ENCODE measurements at places on chromosomes 12 and 14.

- DNase-seq: no peak
Measured at GRCh38 chr12:59386236-59386635, 209.6 kb upstream of the SLC16A7 start.

GRCh38 chr14:58455593-58456265 is 28.2 kb downstream of the KIAA0586 start:
- no peak for DNase-seq

GRCh38 chr12:11348439-11348838 is 38.2 kb upstream of the PRB4 start:
- no peak for DNase-seq

DNA sequence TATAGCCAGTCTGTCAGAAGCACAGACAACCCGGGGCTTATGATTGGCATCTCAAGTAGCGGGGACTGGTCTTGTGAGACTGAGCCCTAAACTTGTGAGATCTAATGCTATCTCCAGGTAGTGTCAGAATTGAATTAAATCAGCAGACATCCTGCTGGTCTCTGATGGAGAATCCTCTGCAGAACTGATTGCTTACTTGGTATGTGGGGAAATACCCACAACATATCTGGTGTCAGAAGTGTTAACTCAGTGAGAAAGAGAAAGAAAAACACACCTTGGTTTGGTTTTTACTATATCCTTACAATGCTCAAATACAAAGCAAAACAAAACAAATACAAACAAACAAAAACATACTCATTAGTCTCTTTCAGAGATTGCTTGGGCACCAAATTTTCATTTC is 10.0 kb downstream of the SEL1L start:
- no peak for DNase-seq

GRCh38 chr12:82694970-82695369 is 8.3 kb downstream of the TMTC2 start:
- DNase-seq: no peak

DNA sequence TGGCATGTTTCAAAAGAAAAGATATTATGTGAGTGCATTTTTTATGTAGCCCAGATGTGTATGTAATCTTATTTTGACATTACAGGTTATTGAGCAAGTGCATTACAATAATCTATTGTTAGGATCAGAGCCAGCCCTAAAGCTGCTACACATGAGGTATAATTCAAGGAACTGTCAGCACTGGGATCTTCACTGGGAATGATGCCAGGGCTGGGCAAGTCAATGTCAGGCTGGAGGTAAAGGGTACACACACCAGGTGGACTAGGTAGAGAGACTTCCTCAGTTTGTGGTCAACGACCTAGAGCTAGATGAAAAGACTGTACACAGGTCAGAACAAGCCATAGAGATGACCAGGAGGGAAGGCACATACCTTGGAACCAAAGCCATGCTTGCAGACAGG is 15.4 kb downstream of the TRIM9 start:
- no peak for DNase-seq

DNA sequence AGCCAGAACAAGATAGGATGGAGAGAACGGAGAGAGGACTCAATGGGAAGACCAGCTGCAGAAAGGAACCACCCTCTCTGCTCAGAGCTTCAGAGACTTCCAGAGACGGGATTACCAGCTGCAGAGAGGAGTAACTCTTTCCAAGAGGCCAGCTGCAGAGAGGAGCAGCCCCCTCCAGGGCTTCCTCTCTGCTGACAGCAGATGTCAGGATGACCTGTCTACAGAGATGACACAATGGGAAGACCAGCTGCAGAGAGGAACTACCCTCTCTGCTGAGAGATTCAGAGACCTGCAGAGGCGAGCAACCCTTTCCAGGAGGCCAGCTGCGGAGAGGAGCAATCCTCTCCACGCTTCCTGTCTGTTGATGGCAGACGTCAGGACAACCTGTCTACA is 61.8 kb downstream of the KLRG1 start:
- no peak for DNase-seq

- DNase-seq: no peak
Measured at GRCh38 chr12:19657732-19658130, 218.4 kb downstream of the AEBP2 start.

- DNase-seq: no peak
Measured at GRCh38 chr12:73225941-73226340, 953.8 kb downstream of the TRHDE start.

- no peak for DNase-seq
Measured at GRCh38 chr14:45679853-45680252, 426.9 kb upstream of the MIS18BP1 start.

- no peak for DNase-seq
Measured at GRCh38 chr14:99430491-99430890, 50.2 kb downstream of the SETD3 start.

DNA sequence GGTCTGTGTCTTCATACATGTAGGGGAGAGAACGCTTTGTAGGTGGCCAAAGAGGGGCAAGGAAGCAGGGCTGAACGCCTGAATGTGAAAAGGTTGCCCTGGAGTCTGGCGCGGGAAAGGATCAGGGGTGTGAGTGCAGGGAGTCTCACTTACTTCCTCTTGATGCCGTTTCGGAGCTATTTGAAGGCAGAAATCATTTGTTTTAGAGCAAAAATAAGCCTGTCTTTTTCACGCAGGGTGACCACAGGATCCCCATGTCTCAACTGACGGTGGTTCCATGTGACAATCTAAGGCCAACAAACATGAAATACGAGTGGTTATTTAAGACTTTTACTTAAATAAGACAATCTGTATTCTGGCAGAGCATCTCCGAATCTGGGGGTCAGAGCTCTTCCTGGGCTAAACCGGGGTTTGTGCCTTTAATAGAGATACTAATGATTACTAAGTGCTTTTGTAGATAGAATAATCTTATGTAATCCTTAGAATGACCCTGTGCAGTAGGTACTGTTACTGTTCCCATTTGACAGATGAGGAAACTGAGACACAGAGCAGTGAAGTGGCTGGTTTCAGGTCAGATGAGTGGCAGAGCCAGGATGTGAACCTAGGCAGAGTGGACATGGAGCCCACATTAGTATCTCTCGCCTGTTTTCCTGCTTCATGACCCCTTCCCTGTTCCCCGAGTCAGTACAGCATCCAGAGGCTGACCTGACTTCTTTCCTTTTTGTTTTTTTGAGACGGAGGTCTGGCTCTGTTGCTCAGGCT is 1.9 kb downstream of the BRI3BP start:
- DNase-seq: no peak

GRCh38 chr14:100769035-100769939 is 42.6 kb downstream of the DLK1 start:
- no peak for DNase-seq

GRCh38 chr12:42741091-42741490 is 151.5 kb upstream of the PRICKLE1 start:
- DNase-seq: no peak

All from stimulated activated CD4-positive, alpha-beta T cell treated with anti-CD3 and anti-CD28 coated beads, Interleukin-2, amount 100 ng/mL, for 48 hours (primary cell).